ENCODE measurements at places on chromosomes 12 and 14. TPM values are rescaled to one million over a fixed set of nuclear protein-coding genes. Genes with fewer than 3 reads are reported as not detected.

DNA sequence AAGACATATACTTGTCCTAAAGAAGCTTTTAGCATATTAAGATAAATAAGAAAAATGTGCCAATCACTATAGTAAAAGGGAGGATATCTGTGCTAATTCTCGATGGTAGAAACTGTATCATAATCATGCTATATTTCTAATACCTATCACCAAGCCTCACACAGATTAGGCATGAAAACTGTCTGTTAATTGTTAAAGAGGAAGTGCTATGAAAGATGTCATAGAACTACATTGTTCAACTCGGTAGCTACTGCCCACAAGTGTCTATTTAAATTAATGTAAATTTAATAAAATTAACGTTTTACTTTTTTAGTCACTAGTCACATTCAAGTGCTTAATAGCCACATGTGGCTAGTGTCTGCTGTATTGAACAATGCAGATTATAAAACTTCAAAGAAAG lies 77.5 kb upstream of the KICS2 start:
- peaks cover 14% of the 10 kb centered on the region for H3K27me3 ChIP-seq
- peaks cover under 1% of the 10 kb centered on the region for H3K4me1 ChIP-seq
- H3K27ac ChIP-seq, result no peak overlapping the region
- no peaks in the 10 kb centered on the region for H3K36me3 ChIP-seq

RHEBL1 gene
- 15.6 TPM for total RNA-seq

TPPP2 gene
- total RNA-seq, result not detected

DNA sequence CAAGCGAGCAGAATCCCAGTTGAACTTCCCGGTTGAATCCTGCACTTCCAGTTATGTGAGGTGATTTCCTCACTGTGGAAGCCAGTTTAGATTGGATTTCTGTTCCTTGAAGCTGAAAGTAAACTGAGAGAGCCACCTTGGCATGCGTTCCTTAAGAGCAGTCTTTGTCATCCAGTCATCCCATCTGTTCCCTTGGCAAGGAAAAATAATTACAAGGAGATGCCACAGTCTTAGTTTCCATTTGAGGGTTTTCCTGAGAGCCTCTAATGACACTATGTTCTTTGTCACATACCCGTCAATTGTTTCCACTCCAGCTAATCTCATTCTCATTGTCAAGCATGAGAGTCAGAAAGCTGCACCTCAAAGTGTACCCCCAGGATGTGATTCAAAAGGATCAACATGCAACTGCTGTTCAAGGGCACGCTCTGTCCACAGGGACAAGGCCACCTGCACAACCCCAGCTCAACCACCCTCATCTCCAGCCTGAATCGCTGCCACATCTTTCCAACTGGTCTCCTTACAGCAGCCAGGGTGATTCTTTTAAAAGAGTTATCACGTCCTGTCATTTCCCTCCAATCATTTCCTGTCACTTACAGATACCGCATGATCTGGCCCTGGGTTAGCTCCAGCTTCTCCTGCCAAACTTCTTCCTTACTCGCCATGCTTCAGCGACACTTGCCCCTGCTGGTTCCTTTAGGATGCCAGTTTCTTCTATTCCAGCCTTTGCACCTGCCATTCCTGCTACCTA lies 18.0 kb upstream of the TCP11L2 start:
- H3K27ac ChIP-seq, result no peak overlapping the region
- H3K36me3 ChIP-seq, result peaks cover 2% of the 10 kb centered on the region

TMEM253 gene
- total RNA-seq, result not detected

GRCh38 chr14:96135285-96135684 lies 69.4 kb upstream of the BDKRB2 start:
- H3K27me3 ChIP-seq, result peaks cover 14% of the 10 kb centered on the region
- no peak overlapping the region for H3K4me3 ChIP-seq
- no peaks in the 10 kb centered on the region for H3K36me3 ChIP-seq
- DNase-seq, result no peak
- H3K27ac ChIP-seq, result no peak overlapping the region

NINJ2 gene
- 5.1 TPM for total RNA-seq

Measured in activated CD4-positive, alpha-beta memory T cell treated with anti-CD3 and anti-CD28 coated beads for 36 hours (primary cell).